ENCODE measurements at places on chromosomes 12 and 14.

DNA sequence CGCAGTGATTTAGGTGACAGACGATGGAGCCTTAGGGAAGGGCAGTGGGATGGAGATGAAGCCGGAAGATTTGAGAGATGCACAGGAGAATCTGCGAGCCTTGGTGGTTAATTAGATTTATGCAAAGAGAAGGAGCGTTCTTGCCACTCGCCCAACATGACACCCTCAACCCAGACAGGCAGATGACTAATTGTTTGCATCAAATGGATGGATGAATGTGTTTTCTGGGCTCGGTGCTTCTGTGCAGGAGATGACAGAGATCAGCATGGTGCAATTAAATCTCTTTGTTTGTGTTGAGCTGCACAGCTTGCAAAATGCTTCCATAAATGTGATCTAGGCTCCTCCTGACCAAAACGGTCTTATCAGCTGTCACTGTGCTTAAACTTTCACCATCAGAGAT lies 202.3 kb upstream of the PRMT8 start:
- DNase-seq = no peak

DNA sequence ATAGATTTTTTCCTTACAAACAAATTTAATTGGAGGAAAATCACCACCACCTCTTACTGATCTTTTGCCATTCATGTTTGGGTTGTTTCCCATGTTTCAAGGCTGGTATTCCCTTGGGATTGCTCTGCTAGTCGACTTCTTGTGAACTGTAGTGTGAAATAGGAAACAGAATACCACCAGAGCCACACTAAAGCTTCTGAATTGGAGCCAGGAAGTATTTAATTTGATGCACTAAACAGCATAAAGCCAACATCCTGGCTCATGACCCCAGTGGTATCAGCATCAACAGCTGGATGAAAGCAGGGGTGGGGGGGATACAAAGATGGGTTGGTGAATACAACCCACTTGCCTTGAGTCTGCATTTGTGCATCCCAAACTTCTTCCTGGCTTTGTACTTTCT lies 127.5 kb downstream of the TBC1D30 start:
- DNase-seq = no peak

DNA sequence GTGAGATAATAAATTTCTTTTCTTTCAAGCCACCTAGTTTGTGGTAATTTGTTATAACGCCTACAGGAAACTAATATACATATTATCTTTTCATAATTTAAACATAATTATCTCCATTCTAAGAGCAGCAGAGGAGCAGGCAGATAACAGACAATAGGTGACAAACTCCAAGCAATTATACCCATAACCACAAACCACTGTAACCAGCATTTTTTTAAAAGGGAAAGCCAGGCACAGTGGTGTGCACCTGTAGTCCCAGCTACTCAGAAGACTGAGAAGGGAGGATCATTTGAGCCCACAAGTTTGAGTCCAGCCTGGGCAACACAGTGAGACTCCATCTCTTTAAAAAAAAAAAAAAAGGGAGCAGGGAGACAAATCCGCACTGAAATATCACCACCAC lies 54.9 kb downstream of the ATF7 start:
- no peak for DNase-seq

DNA sequence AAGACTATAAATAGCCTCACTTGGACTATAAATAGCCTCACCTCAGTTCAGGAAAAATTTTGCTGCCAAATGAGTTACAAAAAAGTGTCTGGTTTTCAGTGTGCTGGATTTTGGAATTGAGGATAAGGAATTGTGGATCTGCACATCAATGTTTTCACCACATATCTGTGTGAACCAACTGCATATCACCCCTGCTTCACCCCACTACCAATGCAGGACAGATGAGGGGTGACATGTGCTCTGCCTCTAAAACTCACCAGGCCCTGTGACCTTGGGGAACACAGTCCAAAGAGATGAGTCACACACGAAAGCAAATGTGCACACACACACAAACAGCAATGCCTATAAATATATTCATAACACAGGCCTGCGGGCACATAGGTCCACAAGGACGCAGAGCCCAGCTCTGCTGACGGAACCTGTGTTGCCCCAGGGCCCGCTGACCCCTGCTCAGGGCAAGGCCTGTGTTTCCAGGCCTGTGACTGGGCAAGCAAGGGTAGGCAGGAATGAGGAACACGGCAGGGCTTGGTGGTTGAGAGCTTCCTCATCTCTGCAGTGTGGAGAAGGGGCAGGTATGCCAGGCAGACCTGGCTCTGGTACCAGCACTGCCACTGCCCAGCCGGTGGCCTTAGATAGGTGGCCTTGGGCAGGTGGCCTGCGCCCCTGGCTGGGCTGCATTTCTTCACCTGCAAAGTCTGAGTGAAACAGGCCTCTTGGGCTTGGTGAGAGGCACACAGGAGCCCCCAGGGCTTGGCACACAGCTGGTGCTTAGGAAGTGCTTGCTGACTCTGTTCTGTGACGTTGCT lies 82.4 kb downstream of the ARL6IP4 start:
- DNase-seq = no peak

GRCh38 chr14:105491366-105491973 lies 424 bp downstream of the TEDC1 start:
- peak; percentile 87 for DNase-seq

GRCh38 chr12:76083246-76083903 lies 1.1 kb downstream of the NAP1L1 start:
- DNase-seq = no peak

GRCh38 chr14:32382704-32383103 lies 53.6 kb downstream of the AKAP6 start:
- no peak for DNase-seq

DNA sequence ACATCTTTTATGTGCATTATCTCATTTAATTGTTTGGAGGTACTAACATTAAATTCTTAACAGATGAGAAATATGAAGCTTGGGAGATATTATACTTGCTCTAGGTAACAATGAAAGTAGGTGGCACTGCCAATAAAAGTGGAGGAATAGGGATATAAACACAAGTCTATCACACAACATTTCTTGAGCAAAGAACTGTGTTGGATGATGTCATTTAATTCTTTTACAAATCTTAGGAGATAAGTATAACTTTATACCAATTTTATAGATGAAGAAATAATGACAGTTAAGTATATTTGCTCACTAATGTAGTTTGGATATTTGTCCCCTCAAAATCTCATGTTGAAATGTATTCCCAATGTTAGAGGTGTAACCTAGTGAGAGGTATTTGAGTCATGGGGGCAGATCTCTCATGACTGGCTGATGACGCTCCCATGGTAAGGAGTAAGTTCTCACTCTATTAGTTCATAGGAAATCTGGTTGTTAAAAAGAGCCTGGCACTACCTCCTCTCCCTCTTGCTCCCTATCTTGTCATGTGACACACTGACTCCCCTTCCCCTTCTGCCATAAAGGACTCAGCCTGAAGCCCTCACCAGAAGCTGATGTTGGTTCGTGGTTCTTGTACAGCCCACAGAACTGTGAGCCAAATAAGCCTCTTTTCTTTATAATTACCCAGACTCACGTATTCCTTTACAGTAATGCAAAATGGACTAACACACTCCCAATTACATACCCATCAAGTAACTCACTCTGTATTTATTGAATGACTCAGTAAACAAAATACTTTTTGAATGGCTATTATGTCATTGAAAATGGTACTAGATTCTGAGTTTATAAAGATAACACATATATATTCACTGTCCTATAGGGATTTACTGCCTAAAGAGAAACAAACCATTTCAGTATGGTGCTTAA lies 146.8 kb upstream of the KITLG start:
- no peak for DNase-seq

DNA sequence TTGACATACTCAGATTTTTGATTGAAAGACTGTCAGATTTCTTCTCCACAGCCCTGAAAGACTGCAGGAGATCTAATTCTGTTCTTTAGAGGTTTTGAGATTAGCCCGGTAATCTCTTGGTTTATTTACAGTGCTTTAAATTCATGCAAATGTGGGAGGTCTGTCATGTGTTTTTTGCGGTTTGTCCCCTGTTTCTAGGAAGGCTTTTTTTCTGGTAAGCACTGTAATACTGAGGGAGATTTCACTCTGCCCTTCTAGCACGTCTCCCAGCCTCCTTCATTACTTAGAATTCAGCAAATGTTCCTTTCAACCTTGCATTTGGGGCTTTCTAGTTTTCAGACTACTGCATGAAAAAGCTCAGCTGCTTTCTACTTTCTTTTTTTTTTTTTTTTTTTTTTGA lies 31.1 kb downstream of the GPHN start:
- no peak for DNase-seq

GRCh38 chr14:97943619-97944018 lies 1146.4 kb downstream of the VRK1 start:
- no peak for DNase-seq

- DNase-seq = peak; percentile 35
These were observed 594 bp downstream of the TAMALIN start for GRCh38 chr12:52007158-52007921.

DNA sequence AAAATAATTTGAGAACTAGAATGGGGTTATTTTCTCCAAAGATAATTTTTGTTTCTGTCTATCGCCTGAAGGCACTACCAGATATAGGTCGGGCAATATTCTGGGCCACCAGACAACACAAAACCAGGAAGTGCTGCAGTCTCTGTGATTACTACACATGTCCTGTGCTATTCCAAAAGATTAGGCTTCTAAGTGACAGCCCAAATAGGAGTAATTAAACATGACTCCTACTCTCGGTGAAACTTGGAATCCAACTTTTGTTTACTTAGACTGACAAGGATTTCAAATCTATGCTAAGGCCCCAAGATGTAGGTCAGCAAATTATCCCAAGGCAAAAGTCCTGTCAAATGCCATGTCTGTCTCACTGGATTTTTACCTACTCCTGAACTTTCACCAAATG lies 157.6 kb upstream of the LRFN5 start:
- DNase-seq = no peak

DNA sequence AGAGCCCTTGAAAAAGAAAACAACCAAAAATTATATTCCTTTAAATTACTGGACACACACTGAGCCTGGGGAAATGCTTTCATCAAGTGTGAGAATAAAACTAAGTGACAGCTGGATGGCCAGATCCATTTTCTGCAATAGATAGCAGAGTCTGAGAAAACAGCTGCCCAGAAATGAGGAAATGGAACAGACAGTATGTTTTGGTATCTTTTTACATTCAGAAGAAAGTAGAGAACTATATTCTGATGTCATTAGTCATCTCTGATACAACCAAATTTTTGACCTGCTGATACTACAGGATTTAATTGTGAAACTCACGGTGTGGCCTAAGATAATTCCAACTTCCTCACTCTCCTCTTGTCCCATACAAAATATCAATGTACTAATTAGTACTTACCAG lies 78.2 kb downstream of the HMGA2 start:
- no peak for DNase-seq

- no peak for DNase-seq
These were observed 59.5 kb downstream of the CMAS start for GRCh38 chr12:22105542-22105941.

GRCh38 chr14:58291646-58292045 lies 6.7 kb upstream of the ARID4A start:
- DNase-seq = no peak

GRCh38 chr12:49942512-49942893 lies 8.0 kb upstream of the AQP2 start:
- DNase-seq = no peak

- DNase-seq = no peak
These were observed 124.1 kb downstream of the SCAF11 start for GRCh38 chr12:45866299-45866698.

- DNase-seq = no peak
These were observed 266.3 kb downstream of the GLT1D1 start for GRCh38 chr12:129119537-129119936.

- DNase-seq = no peak
These were observed 106.4 kb downstream of the PCNX1 start for GRCh38 chr14:71013551-71014192.

- DNase-seq = no peak
These were observed 29.6 kb downstream of the IRF2BPL start for GRCh38 chr14:76998910-76999309.

DNA sequence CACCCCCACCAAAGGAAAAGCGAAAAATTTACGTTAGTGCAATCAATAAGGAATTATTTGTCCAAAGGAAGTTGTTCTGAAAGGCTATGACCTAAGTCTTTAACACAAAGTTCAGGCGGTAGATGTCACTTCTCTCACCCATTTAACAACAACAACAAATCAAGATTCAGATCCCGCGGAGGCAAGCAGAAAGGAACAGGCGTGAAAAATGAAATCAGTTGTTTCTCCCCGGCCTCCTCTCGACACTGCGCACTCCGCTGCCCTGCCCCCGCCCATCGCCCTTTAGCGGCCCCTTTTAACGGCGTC lies 1.4 kb downstream of the DENND5B start:
- no peak for DNase-seq

DNA sequence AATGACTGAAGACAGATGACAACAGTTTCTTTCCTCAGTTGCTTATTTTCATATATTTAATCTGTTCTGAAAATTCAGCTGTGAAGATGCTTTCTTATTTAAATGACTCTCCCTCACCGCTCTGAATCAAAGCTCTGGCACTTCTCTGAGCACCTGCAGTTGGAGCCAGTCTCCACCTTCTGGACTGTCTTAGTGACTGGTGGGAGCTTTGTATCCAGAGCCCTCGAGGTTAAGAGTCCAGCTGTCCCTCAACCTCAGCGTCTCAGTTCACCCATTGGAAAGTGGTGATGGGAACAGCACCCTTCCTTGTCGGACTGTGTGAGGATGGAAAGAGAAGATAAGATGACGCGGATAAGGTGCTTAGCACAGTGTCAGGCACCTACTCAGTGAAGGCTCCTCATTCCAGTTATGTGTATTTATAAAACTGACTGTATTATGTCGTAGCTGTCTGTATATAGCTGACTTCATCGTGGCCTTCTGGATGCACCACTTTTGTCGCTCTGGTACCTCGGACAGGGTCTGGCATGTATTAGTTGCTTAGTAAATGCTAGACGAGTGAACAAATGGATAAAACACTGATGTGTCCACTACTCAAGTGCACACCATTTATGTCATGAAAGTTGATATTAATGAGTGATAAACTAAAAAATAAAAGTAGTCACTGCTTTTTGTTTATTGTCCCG lies 34.5 kb downstream of the ELK3 start:
- no peak for DNase-seq

DNA sequence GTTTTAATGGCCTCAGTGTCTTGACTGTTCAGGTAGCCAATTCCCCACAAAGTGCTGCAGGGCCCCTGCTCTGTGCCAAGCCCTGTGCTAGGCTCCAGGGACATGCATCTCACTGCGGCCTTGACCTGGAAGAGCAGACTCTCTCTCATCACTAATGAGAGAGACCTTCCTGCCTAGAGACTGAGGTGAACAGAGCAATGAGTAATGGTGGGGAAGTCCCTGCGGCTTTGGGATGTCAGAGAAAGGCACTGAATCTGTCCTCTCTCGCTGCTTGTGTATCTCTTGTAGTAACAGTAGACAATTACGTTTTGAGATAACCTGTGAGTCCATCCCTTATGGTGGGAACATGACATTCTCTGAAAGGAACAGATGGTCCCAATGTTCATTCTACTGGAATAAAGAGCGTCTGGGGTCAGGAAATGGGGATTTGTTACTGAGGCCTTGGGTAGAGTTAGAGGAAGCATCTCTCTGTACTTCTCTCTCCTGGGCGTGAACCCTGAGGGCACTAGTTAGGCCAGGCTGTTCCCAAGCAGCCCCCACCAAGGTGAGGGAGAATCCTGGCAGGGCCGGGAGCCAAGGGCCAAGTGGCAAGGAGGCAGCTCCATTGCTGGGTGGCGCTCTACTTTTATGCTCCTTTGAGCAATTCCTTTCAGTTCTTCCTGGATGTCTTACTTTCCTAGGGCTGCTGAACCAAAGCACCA lies 13.5 kb downstream of the NFATC4 start:
- no peak for DNase-seq
